Cardiac muscle cell (in vitro differentiated cells and primary cell): ENCODE measurements at places on chromosomes 16 and 17. TPM values are rescaled to one million over a fixed set of nuclear protein-coding genes. Genes with fewer than 3 reads are reported as not detected.
A peak's percentile ranks its signal among the peaks of the same experiment; 100 is the strongest.

- H3K27ac ChIP-seq: no peak overlapping the region
- peaks cover 15% of the 10 kb centered on the region for H3K4me1 ChIP-seq
- H3K36me3 ChIP-seq: no peaks in the 10 kb centered on the region
- no peaks in the 10 kb centered on the region for H3K27me3 ChIP-seq
These were observed 80.1 kb downstream of the VAT1L start for GRCh38 chr16:77868478-77868877.

DNA sequence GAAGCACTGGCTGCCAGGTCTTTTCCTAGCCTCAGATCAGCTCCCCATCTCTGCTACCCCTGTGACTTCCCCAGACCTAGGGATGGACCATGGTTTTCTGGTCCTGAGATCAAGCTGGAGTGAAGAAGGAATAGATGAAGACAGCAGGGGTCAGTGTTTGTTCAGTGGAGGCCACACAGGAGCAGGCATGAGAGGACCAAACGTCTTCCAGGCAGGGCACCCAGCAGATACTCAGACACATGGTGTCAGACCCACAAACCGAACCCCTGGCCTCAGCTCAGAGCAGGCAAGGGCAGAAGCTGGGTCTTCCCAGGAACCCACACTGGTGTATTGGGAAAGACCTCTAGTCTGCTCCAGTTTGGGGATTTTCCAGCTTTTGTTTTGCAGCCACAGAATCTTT, 189.7 kb downstream of the IRX5 start:
- no peak for DNase-seq
- no peak overlapping the region for H3K27ac ChIP-seq
- H3K27me3 ChIP-seq: no peaks in the 10 kb centered on the region
- no peaks in the 10 kb centered on the region for H3K36me3 ChIP-seq
- no peaks in the 10 kb centered on the region for H3K4me1 ChIP-seq
- no peak overlapping the region for H3K4me3 ChIP-seq

- H3K4me1 ChIP-seq: peaks cover 23% of the 10 kb centered on the region
- no peak for DNase-seq
- peak overlapping the region; percentile 92 for H3K4me3 ChIP-seq
- no peaks in the 10 kb centered on the region for H3K27me3 ChIP-seq
These were observed 1.1 kb upstream of the PIGS start for GRCh38 chr17:28572259-28573039.

DNA sequence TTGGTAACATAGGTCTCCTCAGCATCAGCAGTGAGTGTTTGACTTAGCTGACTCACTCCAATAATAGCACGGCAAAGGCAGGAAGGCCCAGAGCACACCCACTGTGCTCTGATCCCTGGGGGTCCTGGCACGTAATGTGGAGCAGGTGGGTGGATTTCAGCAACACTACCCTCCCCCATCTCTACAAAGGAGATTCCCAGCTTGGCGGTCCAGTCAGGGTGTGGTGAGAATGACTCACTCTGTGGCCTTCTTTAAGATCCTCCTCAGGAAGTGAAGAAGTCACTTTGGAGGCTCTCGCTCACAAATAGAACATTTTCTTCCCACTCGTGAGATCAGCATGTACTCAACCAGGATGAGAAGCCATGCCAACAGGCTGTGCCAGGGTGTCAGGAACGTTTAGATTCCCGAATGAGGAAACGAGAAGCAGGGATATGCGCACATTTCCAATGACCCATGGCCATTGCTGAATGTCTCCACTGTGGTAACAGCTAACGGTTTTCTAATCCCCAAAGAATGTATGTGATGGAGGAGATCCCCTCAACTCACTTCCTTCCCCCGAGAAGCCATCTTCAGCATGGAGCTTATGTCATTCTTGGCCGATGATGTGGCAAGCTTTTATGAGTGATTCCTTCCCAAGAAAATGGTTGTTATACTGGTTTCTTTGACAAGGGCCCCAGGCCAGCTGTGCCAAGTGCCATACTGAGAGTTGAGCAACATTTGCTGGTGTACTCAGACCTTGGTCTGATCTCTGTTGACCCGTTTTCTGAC, 365.2 kb downstream of the C16orf95 start:
- H3K27ac ChIP-seq: no peak overlapping the region
- H3K4me1 ChIP-seq: peaks cover 11% of the 10 kb centered on the region
- H3K27me3 ChIP-seq: no peaks in the 10 kb centered on the region
- no peaks in the 10 kb centered on the region for H3K36me3 ChIP-seq
- DNase-seq: peak; percentile 84

Gene ZNF469
- total RNA-seq: 0.24 and 0.35 TPM in 2 replicates

Gene CFAP52
- not detected in 2 replicates for total RNA-seq

Gene ATP6V0D1
- total RNA-seq: 74.5 and 140 TPM in 2 replicates

Gene TMEM238L
- not detected in 2 replicates for total RNA-seq

Gene MFSD6L
- total RNA-seq: not detected in 2 replicates

DNA sequence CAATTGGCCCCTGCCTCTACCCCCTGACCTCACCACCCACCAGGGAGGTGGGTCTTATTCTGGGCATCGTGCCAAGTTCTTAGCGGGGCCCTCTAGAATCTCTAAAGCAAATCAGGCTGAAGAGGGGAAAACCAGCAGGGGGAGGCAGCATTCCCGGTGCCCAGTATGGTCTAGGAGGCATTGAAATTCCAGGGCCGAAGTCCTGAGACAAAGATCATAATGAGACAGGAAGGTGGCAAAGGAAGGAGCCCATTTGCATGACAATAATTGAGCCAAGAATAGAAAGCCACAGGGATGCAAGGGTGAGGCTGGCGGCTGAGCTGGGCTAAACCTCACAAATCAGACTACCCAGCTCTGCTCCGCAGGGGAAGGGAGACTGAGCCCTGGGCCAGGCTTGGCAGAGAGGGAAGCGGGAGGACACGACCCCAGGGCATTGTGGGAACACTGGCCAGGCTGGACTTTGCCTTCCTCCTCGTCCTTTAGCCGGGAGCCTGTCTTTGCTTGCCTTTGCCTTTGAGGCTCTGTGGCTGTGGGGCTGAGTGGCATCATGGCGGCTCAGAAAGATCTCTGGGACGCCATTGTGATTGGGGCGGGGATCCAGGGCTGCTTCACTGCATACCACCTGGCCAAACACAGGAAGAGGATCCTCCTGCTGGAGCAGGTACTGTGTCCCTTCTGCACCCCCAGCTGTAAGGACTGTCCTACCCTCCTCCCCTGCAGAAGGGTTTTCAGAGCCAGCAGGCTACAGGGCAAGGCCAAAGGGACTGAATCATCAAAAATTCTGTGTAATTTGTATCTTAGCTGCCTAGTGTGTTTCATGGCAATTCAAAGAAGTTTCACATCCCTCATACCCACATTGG, at the start of gene PIPOX:
TSS of gene PIPOX (plus strand) at position 463 of the 860 bp plus-strand sequence. CDS start at position 548, 85 bp downstream.
- DNase-seq: peak; percentile 81
- H3K36me3 ChIP-seq: no peaks in the 10 kb centered on the region
- H3K27ac ChIP-seq: no peak within 1 kb of the TSS
- H3K4me1 ChIP-seq: peaks cover 17% of the 10 kb centered on the region
- H3K27me3 ChIP-seq: no peaks in the 10 kb centered on the region
- no peak within 1 kb of the TSS for H3K4me3 ChIP-seq

DNA sequence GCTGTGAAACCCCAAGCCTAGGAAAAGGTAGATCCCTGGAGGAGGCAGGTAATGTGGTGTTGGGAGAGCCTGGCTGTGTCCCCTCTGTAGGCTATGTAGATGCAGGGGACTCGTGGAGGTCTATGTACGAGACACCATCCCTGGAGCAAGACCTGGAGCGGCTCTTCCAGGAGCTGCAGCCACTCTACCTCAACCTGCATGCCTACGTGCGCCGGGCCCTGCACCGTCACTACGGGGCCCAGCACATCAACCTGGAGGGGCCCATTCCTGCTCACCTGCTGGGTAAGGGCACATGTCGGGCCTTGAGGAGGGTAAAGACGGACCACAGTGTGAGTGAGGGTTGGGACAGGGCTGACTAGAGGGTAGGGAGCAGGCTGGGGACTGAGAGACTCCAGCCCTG, 12.0 kb downstream of the ACE start:
- no peaks in the 10 kb centered on the region for H3K27me3 ChIP-seq
- H3K36me3 ChIP-seq: no peaks in the 10 kb centered on the region
- H3K4me1 ChIP-seq: peaks cover 6% of the 10 kb centered on the region
- H3K27ac ChIP-seq: no peak overlapping the region
- no peak for DNase-seq

DNA sequence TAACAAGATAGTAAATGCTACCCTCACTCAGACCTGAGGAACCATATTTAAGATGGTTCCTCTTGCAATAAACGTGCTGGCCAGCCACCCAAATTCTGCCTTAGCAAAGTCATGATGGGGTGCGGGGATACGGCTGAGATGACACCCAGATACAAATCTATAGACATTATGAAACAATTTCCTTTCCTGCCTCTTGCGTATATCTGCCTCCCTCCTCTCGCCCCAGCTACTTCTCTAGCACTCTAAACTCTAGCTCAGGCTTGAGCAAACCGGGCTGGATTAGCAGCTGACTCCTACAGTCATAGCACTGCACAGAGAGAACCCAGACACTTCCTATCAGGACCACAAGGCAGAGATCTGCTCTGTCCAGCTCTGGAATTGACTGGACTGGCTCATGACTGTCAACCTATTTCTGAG, 22.3 kb downstream of the CD300LF start:
- no peaks in the 10 kb centered on the region for H3K36me3 ChIP-seq
- no peak overlapping the region for H3K4me3 ChIP-seq
- H3K27me3 ChIP-seq: peaks cover 4% of the 10 kb centered on the region
- H3K4me1 ChIP-seq: no peaks in the 10 kb centered on the region
- H3K27ac ChIP-seq: no peak overlapping the region
- DNase-seq: no peak

DNA sequence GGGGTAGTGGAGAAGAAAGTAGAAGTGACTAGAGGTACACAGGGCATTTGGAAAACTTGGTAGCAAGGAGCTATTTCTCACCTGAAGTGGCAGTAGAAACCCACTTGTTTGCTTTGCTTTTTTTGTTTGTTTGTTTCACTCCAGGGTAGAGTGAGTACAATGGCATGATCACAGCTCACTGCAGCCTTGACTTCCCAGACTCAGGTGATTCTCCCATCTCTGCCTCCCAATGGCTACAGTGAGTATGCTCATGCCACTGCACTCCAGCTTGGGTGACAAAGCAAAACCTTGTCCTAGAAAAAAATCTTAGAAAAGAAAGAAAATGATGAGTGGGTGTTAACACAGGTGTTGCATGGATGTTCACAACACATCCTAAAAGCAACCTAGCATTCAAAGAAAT, 40.4 kb downstream of the SCNN1G start:
- no peaks in the 10 kb centered on the region for H3K27me3 ChIP-seq
- DNase-seq: no peak
- H3K27ac ChIP-seq: no peak overlapping the region
- no peaks in the 10 kb centered on the region for H3K4me1 ChIP-seq
- no peak overlapping the region for H3K4me3 ChIP-seq

DNA sequence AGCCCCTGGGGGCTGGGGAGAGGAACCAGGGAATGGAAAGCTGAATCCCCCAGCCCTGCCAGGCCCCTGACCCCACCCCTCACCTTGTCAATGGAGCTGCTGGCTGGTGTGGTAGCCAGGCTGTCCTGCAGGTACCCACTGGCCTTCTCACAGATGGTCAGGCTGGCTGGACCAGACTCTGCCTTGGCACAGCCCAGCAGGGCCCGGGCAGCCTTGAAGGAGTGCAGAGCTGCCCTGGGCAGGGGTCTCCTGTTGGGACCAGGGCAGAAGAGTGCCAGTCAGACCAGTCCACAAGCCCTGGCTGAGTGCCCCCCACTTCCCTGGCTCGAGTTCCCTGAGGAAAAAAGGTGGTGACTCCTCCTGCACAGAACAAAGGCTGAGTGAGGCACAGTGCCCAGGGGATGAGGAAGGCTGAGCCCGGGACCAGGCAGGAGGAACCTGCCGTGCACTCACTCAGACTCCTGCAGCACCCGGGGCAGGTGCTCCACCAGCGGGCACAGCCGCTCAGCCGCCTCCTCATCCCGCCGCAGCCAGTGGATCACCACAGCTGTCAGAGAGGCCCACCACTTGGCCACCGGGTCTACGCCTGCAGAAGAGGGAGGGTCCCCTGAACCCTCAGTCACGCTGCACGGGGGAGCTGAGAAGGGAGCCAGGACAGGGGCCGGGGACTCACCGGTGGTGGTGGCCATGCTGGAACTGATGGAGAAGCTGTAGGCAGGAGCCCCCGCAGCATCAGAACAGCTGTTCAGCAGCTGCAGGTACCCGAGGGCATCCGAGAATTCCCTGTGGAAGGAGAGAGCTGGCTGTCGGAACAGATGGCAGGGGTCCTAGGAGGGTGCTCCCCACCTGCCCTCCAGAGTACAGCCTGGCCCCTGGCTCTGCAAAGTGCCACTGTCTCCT, 22.4 kb downstream of the SREBF1 start:
- no peak for DNase-seq
- H3K27me3 ChIP-seq: no peaks in the 10 kb centered on the region
- no peak overlapping the region for H3K4me3 ChIP-seq
- no peaks in the 10 kb centered on the region for H3K36me3 ChIP-seq
- peaks cover 38% of the 10 kb centered on the region for H3K4me1 ChIP-seq

Gene TMEM88
- 27.4 and 51.2 TPM in 2 replicates for total RNA-seq

DNA sequence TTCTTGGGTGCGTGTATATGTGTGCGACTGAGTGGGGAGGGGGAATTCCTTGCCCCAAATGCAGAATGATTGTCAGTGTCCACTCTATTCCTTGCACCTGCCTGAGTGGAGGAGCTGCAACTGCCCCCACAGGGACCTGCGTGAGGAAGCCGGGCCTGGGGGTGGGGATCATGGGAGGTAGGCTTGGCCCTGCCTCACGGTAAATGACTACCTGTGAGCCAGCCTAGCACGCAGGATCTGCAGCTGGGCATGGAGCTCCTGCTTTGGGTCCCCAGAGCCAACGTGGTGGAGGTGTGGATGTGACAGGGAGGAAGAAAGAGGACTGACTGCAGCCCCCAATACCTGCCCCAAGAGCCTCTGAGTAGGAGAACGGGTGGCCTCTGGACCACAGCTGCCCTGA, 77.0 kb upstream of the GAS7 start:
- H3K27ac ChIP-seq: no peak overlapping the region
- DNase-seq: no peak
- H3K4me3 ChIP-seq: no peak overlapping the region
- no peaks in the 10 kb centered on the region for H3K27me3 ChIP-seq

GRCh38 chr17:78332991-78333390, 26.9 kb downstream of the SOCS3 start:
- no peak for DNase-seq
- H3K4me1 ChIP-seq: no peaks in the 10 kb centered on the region
- no peak overlapping the region for H3K4me3 ChIP-seq
- H3K27me3 ChIP-seq: no peaks in the 10 kb centered on the region
- H3K27ac ChIP-seq: no peak overlapping the region

Gene RASL10B
- 108 and 116 TPM in 2 replicates for total RNA-seq

- H3K27me3 ChIP-seq: no peaks in the 10 kb centered on the region
- H3K4me1 ChIP-seq: peaks cover 3% of the 10 kb centered on the region
- H3K27ac ChIP-seq: no peak overlapping the region
- H3K4me3 ChIP-seq: no peak overlapping the region
- DNase-seq: no peak
These were observed 54.2 kb upstream of the PMFBP1 start for GRCh38 chr16:72226136-72226535.

GRCh38 chr16:2160915-2161551, 5.5 kb downstream of the TRAF7 start:
- no peaks in the 10 kb centered on the region for H3K27me3 ChIP-seq
- DNase-seq: no peak
- H3K36me3 ChIP-seq: no peaks in the 10 kb centered on the region
- no peak overlapping the region for H3K4me3 ChIP-seq
- peaks cover 13% of the 10 kb centered on the region for H3K4me1 ChIP-seq

Gene CHRNB1
- 8.5 and 14.0 TPM in 2 replicates for total RNA-seq

GRCh38 chr16:27080895-27081294, 14.2 kb downstream of the C16orf82 start:
- H3K36me3 ChIP-seq: no peaks in the 10 kb centered on the region
- DNase-seq: no peak
- no peak overlapping the region for H3K27ac ChIP-seq
- H3K4me3 ChIP-seq: no peak overlapping the region
